ENCODE measurements at places on chromosomes 6 and 20.

DNA sequence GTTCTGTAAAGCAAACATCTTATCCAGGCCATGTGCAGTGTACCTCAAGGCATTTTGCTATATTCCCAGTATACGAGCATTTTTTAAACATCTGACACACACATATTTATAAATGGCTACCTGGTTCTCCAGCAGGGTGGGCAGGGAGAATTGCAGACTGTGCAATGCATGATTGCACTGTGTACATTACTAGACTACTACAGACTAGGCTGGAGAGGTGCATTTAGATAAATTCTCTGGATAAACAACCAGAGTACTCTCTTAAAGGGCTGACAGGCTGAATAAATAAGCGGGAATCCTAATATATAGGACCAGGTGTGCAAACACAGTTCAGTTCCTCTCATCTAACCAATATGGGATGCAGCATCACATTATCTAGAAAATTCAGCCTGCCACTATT is 428.3 kb upstream of the ARID1B start:
- no peak for DNase-seq

GRCh38 chr20:31573555-31574321 is 31.4 kb upstream of the ID1 start:
- peak; percentile 82 for DNase-seq

DNA sequence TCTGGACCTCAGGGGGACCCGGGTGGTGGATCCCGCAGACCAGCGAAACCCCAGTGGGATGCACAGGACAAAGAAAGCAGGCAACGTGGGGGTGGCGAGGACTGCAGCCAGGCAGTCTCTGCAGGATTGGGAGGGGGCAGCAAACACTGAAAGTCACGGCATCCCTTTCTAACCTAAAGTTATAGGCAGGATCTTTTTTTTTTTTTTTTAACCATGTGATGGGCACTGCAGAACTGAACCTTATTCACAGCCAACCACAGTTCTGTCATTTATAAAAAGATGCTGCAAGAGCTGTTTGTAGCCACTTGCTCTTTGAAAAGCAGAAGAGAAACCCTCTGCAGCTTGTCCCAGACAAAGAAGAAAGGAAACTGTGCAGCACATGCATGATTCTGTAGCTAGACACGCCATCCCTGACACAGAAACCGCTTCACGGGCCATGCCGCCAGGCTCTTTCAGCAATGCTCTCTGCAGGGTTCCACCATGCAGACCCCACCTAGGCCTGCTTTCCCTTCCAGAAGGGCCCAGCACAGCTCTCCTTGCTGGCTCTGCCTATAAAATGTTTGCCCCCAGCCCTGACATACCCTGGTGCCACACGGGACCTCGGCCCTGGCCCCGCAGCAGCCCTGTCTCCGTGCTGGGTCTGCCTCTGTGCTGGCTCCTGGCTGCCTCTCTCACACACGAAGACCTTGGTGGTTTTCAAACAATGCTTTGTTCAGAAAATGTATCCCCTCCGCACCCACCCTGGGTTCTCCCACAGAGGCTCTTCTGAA is 70.8 kb downstream of the PYGB start:
- DNase-seq: no peak

DNA sequence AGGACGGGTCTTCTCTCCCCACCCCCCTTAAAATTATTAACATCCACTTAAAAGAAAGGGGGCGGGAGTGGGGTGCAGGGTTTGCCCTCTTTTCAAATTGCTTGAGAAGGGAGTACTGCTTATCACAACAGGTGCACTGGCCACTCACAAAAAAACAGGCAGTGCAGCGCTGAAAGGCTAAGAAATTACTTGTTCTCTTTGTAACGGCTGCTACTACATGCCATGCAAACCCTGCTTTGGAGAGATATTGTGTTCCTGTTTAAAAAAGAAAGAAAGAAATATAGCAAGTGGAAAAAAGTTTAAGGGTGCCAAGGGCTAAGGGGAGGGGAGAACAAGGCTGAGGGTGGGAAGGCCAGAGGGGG is 312.7 kb upstream of the JARID2 start:
- no peak for DNase-seq

DNA sequence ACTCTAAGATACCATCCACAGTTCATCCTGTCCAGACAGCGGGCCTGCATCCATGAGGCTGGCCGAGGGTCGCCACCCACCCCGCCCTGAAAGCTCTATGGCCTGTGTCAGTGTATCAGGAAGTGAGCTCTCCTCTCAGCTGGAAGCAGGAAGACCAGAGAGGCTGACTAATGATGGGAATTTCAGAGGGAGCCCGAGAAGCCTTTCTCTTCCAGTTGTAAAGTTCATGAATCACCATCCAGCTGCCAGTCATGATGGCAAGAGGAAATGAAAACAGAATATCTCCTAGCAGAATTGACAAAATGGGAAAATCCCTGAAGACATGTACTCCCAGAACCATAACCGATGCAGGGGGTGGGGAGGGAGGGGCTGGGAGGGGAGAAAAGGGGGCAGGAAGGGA is 109.6 kb upstream of the RPS6KA2 start:
- DNase-seq: no peak

GRCh38 chr6:21371676-21372171 is 221.8 kb upstream of the SOX4 start:
- DNase-seq: no peak

DNA sequence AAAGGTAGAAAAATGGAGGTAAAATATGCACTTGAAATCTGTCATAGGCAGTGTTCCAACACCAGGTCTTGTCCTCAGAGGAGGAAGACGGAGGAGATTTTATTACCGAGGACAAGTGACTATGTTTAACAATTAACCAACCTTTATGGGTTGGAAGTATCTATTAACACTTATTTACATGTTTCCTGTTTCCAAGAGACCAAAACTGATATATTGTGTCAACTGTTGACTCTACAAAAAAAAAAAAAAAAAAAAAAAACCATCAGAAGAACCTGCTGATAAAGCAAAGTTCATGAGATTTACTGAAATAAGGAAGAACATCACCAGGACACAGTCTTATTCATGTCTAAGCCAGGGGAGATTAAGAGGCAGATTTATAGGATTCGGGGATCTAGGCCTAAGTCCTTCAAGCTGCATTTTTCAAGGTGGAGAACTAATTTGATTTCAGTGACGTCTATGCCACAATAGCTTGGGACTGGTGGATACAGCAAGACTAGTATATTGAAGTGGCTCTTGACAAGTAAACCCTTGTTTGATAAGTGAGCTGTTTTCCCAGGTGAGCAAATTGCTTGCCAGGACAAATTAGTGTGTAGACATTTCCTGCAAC is 126.6 kb upstream of the NAA20 start:
- no peak for DNase-seq

DNA sequence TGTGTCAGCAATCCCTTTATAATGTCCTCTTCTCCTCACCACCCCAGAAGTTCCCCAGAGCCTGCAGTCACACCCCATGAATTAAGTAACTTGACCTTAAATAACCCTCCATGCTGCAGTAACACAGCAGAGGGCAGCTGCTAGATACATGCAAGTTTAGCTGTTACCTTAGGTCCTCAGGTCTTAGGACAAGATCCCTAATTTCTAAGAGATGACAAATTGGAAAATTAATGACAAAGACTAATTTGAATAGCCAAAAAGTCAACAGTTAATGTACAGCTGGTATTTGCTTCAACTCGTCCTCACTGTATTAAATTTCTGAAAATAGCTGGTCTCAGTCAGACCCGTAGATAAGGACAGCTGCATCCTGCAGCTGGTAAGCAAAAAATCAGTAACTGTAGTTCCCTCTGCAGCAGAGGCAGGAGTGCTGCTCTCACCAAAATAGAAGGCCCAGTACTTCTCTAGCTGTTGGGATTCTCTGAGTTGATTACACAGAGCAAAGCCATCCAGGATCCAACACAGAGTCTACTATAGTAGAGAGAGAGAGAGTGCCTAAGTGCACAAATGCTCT is 62.4 kb downstream of the TNFRSF21 start:
- DNase-seq: peak; percentile 57
